A549 treated with DMSO at 1 μM for 4 hours (cell line): ENCODE measurements at places on chromosomes 4 and X. TPM values are rescaled to one million over a fixed set of nuclear protein-coding genes. Genes with fewer than 3 reads are reported as not detected.

TMSB15A gene
- 0.15 to 1.1 TPM (median 0.71 TPM) in 5 replicates for total RNA-seq

SLC25A5 gene
- total RNA-seq, result 721 to 779 TPM (median 753 TPM) in 5 replicates

TMEM47 gene
- 0.56 to 1.1 TPM (median 0.84 TPM) in 5 replicates for total RNA-seq

RBM47 gene
- total RNA-seq, result 19.5 to 28.1 TPM (median 25.4 TPM) in 5 replicates

FGB gene
- 11.5 to 19.8 TPM (median 14.2 TPM) in 5 replicates for total RNA-seq

HSFX4 gene
- not detected in 5 replicates for total RNA-seq

COL4A6 gene
- total RNA-seq, result 15.4 to 18.3 TPM (median 17.5 TPM) in 5 replicates

ADGRG4 gene
- not detected in 5 replicates for total RNA-seq

RCHY1 gene
- total RNA-seq, result 13.7 to 18.0 TPM (median 15.7 TPM) in 5 replicates

FATE1 gene
- total RNA-seq, result not detected in 5 replicates

GLRB gene
- 0.75 to 0.95 TPM (median 0.88 TPM) in 5 replicates for total RNA-seq

MTCP1 gene
- total RNA-seq, result 13.9 to 24.5 TPM (median 22.5 TPM) in 5 replicates

NRK gene
- total RNA-seq, result not detected in 5 replicates

NALF2 gene
- 5.4 to 6.7 TPM (median 6.1 TPM) in 5 replicates for total RNA-seq

SSX4B gene
- not detected in 5 replicates for total RNA-seq

RP2 gene
- total RNA-seq, result 9.7 to 13.8 TPM (median 12.6 TPM) in 5 replicates

UGT2B10 gene
- total RNA-seq, result 0.10 TPM in 1 of 5 replicates, not detected in the others

IL1RAPL2 gene
- total RNA-seq, result not detected in 5 replicates

FREM3 gene
- total RNA-seq, result not detected in 5 replicates

TEX13B gene
- total RNA-seq, result not detected in 5 replicates

ARHGAP6 gene
- not detected in 5 replicates for total RNA-seq

CCSER1 gene
- not detected in 5 replicates for total RNA-seq

FAM114A1 gene
- total RNA-seq, result 23.9 to 41.6 TPM (median 38.2 TPM) in 5 replicates

SMIM31 gene
- total RNA-seq, result 0.02 to 0.11 TPM (median 0.07 TPM) in 3 of 5 replicates, not detected in the others

IBSP gene
- total RNA-seq, result not detected in 5 replicates

CABS1 gene
- total RNA-seq, result not detected in 5 replicates

BMPR1B gene
- 6.8 to 10.0 TPM (median 7.9 TPM) in 5 replicates for total RNA-seq

USP17L5 gene
- not detected in 5 replicates for total RNA-seq

MAGIX gene
- 1.8 to 3.5 TPM (median 3.0 TPM) in 5 replicates for total RNA-seq

SPIN4 gene
- total RNA-seq, result 4.1 to 8.3 TPM (median 6.3 TPM) in 5 replicates

XPNPEP2 gene
- total RNA-seq, result not detected in 5 replicates
